ENCODE measurements at places on chromosomes 7 and 10.

DNA sequence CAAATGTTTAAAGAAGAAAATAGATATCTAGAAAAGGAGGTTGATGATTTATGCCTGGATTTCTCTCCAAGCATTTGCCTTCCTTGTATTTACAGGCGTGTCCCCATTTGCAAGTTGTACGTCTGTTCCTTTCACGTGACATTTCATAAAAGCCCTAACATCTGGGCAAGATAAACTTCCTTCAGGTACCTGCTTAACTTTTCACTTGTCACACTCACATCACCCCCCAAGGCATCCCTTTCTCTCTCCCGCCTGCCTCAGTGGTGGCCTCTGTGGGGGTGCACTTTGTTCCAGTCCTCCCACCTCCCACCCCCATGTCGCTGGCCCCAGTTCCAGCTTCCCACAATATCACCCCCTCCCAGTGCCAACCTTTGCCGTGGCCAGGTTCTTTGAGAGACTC, 6.7 kb downstream of the TWIST1 start:
- no peak for DNase-seq

GRCh38 chr10:28914701-28915100, 237.4 kb downstream of the BAMBI start:
- no peak for DNase-seq

DNA sequence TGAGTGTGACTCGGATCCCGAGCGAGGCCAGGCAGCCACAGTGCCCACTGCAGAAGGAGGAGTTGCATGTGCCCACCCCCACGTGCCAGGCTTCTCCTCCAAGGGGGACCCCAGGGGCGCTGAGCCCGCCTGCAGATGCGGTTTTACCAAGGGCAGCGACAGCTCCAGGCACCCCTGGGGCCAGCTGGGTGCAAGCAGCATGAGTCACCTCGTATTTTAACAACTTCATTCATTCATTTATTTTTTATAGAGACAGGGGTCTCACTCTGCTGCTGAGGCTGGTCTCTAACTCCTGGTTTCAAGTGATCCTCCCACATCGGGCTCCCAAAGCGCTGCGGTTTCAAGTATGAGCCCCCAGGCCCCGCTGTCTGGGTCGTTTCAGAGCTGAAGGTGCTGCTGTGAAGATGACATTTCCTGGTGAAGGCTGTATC, 1.3 kb upstream of the FOXL3 start:
- no peak for DNase-seq

GRCh38 chr10:102287538-102287937, 42.2 kb downstream of the GBF1 start:
- no peak for DNase-seq

- no peak for DNase-seq
Measured at GRCh38 chr7:22900101-22900500, 77.5 kb upstream of the TOMM7 start.

DNA sequence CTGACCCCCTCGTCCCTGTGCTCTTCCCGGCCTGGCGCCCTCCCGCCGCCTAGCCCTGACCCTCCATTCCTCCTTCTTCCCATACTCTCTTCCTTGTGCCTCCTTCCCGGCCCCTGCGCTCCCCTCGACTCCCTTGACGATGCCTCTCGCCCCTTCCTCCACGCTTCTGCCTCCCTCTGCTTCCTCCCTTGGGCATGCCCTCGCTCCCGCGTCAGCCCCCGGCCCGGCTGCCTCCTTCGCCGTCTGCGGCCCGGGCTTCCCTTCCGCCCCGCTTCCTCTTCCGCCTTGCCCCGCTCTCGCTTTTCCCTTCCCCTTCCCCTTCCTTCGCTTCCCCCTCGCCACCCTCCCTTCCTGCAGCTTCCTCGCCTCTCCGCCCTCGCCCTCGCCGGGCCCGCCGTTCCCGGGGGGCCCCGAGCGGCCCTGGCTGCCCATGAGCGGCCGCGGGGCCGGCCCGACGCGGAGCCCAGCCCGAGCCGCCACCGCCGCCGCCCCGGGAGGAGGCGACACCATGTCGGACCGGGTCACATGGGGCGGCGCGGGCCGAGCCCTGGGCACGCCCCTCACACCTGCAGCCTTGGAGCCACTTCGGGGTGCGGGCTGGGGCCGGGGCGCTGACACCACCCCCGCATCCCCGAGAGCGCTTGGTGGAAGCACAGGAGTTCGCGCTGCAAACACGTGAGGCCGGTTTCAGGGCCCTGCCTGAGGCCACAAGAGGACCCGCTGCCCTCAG, at the start of gene FBXW4:
TSS of gene FBXW4 (minus strand) at position 497 of the 730 bp plus-strand sequence. CDS start at position 432, 65 bp downstream.
- peak; percentile 71 for DNase-seq

DNA sequence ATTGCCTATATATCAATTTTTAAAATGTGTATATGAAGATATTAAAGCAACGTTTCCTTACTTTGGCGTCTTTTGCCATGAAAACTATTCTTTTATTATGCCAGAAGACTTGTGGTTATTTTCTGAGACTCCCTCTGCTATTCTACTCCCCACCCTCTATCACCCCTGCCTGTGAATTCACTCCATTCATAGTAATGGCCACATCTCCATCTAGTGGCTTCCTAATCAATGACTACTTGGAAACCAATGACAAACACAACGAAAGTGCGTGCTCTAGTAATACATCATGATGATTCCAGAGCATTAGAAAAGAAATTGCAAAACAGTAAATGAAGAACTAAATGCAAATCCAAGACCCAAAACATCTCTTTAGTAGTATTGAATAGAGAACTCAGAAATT, 186.7 kb upstream of the HGF start:
- DNase-seq: no peak

- no peak for DNase-seq
Measured at GRCh38 chr7:153090764-153091163, 331.2 kb downstream of the ACTR3B start.

DNA sequence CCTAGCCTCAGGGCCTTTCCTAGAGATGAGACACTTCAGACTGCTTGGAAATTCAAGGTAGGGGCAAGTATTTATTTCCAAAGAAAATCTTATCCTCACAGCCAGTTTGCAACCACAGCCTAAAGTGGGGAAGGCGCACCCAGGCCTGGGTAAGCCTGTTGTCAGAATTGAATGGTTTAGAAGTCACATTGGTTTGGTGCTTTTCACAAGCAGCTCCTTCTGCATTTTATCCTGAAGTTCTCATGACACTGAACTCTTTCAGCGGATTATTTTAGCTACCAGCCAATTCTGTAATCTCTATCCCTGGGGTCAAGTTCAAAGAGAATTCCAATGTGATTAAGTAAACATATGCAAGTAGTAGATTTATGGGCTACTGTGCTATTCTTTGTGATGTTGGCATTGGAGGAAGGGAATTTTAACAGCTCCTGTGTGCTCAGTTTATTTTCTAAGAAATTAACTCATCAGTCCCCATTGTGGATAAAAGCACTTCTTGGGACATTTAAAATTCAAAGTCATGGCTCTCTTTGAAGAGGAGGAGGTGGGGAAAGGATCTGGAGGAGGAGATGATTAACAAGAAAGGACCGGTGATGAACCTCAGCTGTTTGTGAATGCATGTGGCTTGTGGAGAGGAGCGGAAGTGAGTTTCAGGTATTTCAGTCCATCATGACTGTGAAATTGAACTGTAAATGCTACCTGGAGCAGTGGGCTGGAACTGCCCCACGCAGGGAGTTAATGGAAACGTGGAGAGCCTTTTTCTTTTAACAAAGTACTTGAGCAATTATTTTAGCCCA, 90.2 kb upstream of the CACUL1 start:
- DNase-seq: no peak

DNA sequence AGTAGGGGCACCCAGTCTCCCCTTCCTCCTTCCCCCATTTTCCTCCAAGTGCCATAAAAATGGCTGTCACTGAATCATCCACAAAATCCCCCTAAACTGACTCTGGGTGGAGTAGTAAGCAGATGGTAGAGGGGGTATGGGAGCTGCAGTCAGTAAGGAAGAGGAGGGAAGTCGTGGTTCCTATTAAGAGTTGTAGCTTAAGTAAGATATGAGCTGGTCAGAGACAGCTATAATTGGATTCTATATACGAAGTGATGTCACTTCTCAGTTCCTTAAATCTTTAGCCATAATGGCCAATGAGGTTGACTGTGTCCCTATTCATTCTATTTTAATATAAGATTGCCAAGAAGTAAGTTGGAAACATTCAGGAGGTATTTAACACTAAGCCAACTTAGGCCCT, 131.7 kb downstream of the SLC16A9 start:
- no peak for DNase-seq

- DNase-seq: no peak
Measured at GRCh38 chr7:35785250-35785649, 15.6 kb upstream of the SEPTIN7 start.

GRCh38 chr10:97612386-97612785, 20.9 kb downstream of the MORN4 start:
- peak; percentile 6 for DNase-seq

GRCh38 chr10:62335326-62335725, 38.8 kb upstream of the ZNF365 start:
- DNase-seq: no peak

DNA sequence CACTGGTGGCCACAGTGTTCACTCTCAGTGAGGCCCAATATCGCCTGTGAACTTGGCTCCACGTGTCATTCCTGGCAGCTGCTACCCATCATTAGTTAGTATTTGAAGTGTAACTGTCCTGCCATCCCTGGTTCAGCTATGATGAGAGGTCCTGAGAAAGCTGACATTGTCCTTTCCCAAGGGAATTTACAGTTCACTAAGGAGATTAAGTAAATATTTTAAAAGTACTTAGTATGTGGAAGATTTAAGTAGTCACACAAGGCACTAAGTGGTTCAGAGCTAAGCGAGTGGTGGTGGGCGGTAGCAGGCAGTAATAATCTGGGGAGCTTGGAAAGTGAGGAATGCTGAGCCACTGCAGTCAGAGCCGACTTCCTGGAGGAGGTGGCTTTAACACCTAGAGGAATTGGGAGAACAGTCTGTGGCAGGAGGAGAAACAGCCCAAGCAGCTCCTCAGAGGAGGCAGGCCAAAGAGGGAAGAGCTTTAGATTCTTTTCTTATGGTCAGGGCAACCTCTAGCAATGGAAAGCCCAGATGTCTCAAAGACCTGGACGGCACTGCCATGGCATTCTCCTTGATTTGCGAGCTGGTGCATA, 519.7 kb downstream of the LRMDA start:
- no peak for DNase-seq

GRCh38 chr7:128271942-128272481, 30.9 kb downstream of the LEP start:
- DNase-seq: no peak

- DNase-seq: peak; percentile 12
Measured at GRCh38 chr10:33661580-33662336, 327.3 kb upstream of the NRP1 start.

GRCh38 chr7:91847231-91847630, 33.3 kb downstream of the MTERF1 start:
- DNase-seq: no peak

- DNase-seq: no peak
Measured at GRCh38 chr10:100636848-100637553, 101.3 kb downstream of the HIF1AN start.

DNA sequence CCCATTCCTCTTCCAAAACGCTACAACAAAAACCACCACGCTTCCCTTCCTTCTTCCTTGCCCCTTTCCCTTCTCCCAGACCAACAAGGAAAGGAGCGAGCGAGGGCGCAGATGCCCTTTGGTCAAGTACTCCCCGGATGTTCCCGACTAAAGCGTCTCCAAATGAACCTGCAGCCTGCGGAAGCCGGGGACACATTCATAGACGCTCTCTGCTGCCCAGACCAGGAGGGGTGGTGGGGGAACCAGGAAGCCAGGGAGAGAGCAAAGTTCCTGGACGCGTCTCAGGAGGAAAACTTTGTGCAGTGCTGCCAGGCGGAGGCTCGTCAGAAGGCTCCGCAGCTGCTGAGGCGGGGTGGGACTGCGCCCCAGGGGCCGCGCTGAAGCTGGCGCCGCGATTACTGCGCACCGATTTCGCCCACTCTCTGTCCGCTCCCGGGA, 754 bp downstream of the SEMA3D start:
- DNase-seq: no peak

- no peak for DNase-seq
Measured at GRCh38 chr10:28769091-28769604, 91.8 kb downstream of the BAMBI start.

DNA sequence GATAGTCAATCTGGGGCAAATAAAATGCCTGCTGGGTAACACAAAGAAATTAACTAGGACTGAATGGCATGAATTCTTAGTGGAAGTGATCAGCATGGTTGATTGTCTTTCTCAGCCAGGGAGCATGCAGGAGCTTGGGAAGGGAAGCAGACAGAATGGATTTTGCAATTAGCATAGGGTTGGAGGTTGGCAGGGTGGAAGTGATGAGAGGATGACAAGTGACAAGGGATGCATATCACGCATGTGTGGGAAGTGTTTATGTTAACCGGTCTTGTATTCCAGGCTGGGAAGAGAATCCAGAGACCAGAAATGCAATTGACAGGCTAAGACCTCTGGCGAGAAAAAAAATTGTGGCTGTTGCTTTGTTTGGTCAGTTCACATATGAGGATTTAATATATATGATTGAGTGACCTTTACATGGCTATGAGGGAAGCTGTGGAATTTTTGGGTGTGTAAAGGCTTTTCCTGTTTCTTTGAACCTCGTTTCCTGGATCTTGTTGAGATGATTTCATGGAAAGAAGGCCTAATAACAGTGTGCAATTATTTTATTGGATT, 8.3 kb downstream of the MDFIC start:
- no peak for DNase-seq
